ENCODE measurements at places on chromosomes 16 and 17. TPM values are rescaled to one million over a fixed set of nuclear protein-coding genes. Genes with fewer than 3 reads are reported as not detected.

- peaks cover 7% of the 10 kb centered on the region for H3K4me1 ChIP-seq
- peaks cover 4% of the 10 kb centered on the region for H3K27me3 ChIP-seq
- no peak for DNase-seq
- H3K4me3 ChIP-seq, result no peak overlapping the region
- H3K36me3 ChIP-seq, result no peaks in the 10 kb centered on the region
These were observed 49.4 kb downstream of the BEAN1 start for GRCh38 chr16:66476328-66477027.

Gene ST6GALNAC2
- total RNA-seq, result 4.2 TPM

- no peak overlapping the region for H3K27ac ChIP-seq
- DNase-seq, result no peak
- H3K4me1 ChIP-seq, result no peaks in the 10 kb centered on the region
- H3K27me3 ChIP-seq, result no peaks in the 10 kb centered on the region
- H3K4me3 ChIP-seq, result no peak overlapping the region
These were observed 1.9 kb downstream of the AANAT start for GRCh38 chr17:76469076-76469990.

Gene SEPTIN12
- not detected for total RNA-seq

DNA sequence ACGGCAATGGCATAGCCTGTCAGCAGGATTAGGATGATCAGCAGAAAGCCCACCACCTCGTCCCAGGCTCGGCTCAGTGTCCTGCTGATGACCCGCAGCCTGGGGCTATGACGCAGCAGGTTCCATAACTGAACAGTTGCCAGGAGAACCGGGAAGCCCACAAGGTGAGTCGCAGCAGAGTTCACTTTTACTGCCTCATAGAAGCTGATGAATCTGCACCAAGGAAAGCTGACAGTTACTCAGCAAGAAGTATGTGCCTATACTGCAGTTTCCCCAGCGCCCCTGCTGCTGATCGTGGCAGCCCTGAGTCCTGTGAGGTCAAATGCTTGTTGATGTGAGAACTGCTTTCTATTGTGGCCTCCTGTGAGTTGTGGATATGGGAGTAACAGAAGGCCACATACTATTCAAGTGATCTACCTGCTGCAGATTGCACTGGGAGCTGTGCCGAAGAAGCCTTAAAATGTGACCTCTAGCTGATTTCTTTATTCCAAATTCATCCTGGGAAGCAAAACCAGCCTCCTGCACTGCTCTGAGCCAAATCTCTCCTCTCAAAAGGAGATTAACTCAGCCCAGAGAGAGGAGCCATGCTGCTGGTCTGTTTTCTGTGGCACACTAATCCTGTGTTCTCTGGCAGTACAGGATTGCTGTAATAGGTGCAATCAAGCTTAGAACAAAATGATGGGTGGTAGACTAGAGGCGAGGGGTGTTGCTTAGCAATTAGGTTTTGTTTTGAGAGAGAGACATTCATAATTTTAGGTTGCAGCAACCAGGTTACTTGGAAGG lies 38.8 kb downstream of the IST1 start:
- DNase-seq, result no peak
- no peaks in the 10 kb centered on the region for H3K27me3 ChIP-seq
- H3K36me3 ChIP-seq, result peaks cover 15% of the 10 kb centered on the region

GRCh38 chr16:47676635-47677177 lies 215.6 kb downstream of the PHKB start:
- no peak overlapping the region for H3K4me3 ChIP-seq
- no peak for DNase-seq
- H3K4me1 ChIP-seq, result no peaks in the 10 kb centered on the region

Gene HSF5
- total RNA-seq, result 0.04 TPM

GRCh38 chr16:53078765-53079485 lies 24.1 kb downstream of the CHD9 start:
- no peaks in the 10 kb centered on the region for H3K27me3 ChIP-seq
- no peak for DNase-seq
- H3K4me3 ChIP-seq, result no peak overlapping the region
- H3K27ac ChIP-seq, result peak overlapping the region; percentile 44
- peaks cover 32% of the 10 kb centered on the region for H3K4me1 ChIP-seq

DNA sequence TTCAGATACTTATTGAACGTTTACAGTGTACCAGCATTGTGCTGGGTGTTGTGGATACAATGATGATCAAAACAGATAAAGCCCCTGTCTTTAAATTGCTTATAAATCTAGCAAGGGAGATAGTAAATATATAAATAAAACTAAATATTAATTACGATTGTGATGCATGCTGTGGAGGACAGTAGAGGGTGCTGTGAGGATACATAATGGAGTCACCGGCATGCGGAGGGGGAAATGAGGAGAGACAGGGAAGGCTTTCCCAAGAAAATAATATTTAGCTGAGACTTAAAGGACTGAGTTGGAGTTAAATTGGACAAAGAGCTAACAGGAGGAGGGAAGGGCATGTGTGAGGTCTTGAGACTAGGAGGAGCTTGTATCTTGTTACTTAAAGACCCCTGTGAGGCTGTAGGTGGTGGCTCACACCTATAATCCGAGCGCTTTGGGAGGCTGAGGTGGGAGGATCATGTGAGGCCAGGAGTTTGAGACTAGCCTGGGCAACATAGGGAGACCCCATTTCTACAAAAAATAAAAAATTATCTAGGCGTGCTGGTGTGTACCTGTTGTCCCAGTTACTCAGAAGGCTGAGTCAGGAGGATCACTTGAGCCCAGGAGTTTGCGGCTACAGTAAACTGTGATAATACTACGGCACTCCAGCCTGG lies 2.4 kb downstream of the DHRS7B start:
- H3K4me1 ChIP-seq, result peaks cover 58% of the 10 kb centered on the region
- DNase-seq, result no peak
- no peak overlapping the region for H3K27ac ChIP-seq
- no peaks in the 10 kb centered on the region for H3K27me3 ChIP-seq
- no peak overlapping the region for H3K4me3 ChIP-seq
- no peaks in the 10 kb centered on the region for H3K36me3 ChIP-seq

GRCh38 chr17:67125417-67125816 lies 81.1 kb downstream of the CACNG1 start:
- no peaks in the 10 kb centered on the region for H3K27me3 ChIP-seq
- peaks cover 10% of the 10 kb centered on the region for H3K4me1 ChIP-seq
- no peak overlapping the region for H3K27ac ChIP-seq
- peaks cover 87% of the 10 kb centered on the region for H3K36me3 ChIP-seq
- no peak for DNase-seq
- no peak overlapping the region for H3K4me3 ChIP-seq

DNA sequence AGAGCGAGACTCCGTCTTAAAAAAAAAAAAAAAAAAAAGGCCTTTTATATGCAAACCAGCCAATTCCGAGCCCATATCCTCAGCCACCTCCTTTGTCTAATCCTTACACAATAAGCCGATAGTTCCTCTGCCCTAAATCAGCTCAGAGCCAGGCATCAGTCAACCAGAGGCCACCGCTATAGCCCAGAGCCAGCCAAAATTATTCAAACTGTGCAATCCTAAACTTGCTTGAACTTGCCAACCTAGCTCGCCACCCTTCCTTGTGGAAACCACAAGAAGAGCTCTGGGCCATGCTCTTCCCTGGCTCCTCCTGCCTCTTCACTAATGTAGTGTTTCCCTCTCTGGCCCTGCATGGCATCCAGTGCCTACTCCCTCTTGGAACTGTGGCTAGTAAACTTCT lies 17.7 kb downstream of the ITGAL start:
- peaks cover under 1% of the 10 kb centered on the region for H3K27me3 ChIP-seq
- no peaks in the 10 kb centered on the region for H3K36me3 ChIP-seq
- no peak for DNase-seq
- no peak overlapping the region for H3K4me3 ChIP-seq

Gene TMIGD1
- not detected for total RNA-seq

Gene PPY
- total RNA-seq, result not detected

DNA sequence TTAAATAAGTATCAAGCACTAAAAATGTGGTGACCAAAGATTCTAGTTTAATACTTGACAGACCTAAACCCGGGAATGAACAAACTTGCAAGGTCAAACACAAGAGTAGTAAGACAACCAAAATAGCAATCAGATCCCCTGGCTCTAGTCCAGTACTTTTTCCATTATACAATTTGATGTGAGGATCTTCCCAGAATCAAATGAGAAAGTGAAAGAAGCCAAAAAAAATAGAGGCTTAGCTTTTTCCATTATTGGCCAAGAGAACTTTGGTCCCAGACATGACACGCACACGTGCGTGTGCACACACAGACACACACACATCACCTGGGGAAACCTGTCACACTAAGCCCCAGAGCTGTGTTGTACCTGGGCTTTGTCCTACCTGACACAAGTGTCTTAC lies 300.6 kb upstream of the CDH5 start:
- H3K4me3 ChIP-seq, result no peak overlapping the region
- H3K4me1 ChIP-seq, result peaks cover 26% of the 10 kb centered on the region
- H3K36me3 ChIP-seq, result no peaks in the 10 kb centered on the region
- H3K27me3 ChIP-seq, result no peaks in the 10 kb centered on the region
- no peak for DNase-seq
- H3K27ac ChIP-seq, result no peak overlapping the region

DNA sequence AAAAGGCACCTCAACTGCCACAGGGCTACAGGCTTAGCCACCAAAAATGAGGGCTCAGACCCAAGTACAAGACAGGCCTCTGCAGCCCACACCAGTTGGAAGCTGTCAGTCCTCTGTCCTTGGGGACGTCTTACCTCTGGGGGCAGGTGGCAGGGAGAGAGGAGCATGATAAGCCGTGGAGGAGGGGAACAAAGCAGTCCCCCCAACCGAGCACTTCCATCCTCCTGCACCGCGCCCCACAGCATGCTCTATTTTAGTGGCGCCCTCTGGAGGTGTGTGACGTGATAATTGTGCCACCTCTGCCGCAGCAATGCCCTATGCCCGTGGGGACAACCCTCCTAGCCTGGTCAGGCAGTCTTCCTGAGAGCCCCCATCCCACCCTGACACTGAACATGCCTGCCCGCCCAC lies 13.6 kb downstream of the G6PC3 start:
- no peak for DNase-seq
- no peak overlapping the region for H3K4me3 ChIP-seq
- no peak overlapping the region for H3K27ac ChIP-seq
- no peaks in the 10 kb centered on the region for H3K27me3 ChIP-seq

DNA sequence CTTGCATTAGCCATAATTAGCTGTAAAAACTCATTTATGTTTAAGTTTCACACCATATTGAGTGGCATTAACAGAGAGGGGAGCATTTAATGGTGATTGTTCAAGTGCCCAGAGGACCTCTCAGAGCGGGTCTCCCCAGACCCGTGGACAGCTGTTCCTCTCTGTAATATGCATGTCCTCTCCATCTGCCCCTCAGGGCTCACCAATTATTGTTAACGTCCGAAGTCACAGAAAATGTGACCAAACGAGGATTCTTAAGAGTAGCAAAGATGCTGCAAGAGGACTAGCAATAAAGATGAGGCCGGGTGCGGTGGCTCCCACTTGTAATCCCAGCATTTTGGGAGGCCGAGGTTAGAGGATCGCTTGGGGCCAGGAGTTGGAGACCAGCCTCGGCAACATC lies 130.2 kb downstream of the CPPED1 start:
- H3K4me1 ChIP-seq, result no peaks in the 10 kb centered on the region
- no peak for DNase-seq
- H3K36me3 ChIP-seq, result no peaks in the 10 kb centered on the region
- no peaks in the 10 kb centered on the region for H3K27me3 ChIP-seq
- no peak overlapping the region for H3K27ac ChIP-seq
- no peak overlapping the region for H3K4me3 ChIP-seq

Gene LRRC75A
- 0.56 TPM for total RNA-seq

GRCh38 chr17:72861811-72862210 lies 230.7 kb downstream of the SLC39A11 start:
- H3K27ac ChIP-seq, result no peak overlapping the region
- H3K36me3 ChIP-seq, result no peaks in the 10 kb centered on the region
- DNase-seq, result no peak
- no peak overlapping the region for H3K4me3 ChIP-seq
- no peaks in the 10 kb centered on the region for H3K4me1 ChIP-seq

Measured in heart right ventricle (tissue), 16 donors.